ENCODE measurements at places on chromosomes 16 and 17.

GRCh38 chr17:76642994-76643393, 563 bp downstream of the ST6GALNAC1 start:
- no peak for DNase-seq

GRCh38 chr17:29210879-29211278, 30.7 kb upstream of the MYO18A start:
- DNase-seq = no peak

DNA sequence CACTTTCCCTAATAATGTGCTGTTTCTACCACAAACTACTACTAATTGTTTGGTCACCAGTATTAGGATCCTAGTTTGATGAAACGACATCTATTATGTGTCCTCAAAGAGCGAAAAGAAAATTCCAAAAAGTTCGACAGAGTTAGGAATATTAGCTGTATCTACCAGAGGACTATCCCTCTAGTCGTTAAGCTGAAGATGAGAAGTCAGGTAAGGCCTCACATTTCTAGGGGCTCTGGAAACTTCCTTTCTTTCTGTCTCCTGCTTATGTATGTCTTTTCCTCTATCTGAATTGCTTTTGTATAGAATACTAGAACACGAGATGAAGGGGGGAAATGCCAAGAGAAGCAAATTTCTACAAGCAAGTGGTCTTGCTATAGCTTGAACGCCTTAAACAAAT, 1.6 kb downstream of the GLG1 start:
- no peak for DNase-seq

- DNase-seq = no peak
Measured at GRCh38 chr16:64736857-64737256, 385.0 kb downstream of the CDH11 start.

DNA sequence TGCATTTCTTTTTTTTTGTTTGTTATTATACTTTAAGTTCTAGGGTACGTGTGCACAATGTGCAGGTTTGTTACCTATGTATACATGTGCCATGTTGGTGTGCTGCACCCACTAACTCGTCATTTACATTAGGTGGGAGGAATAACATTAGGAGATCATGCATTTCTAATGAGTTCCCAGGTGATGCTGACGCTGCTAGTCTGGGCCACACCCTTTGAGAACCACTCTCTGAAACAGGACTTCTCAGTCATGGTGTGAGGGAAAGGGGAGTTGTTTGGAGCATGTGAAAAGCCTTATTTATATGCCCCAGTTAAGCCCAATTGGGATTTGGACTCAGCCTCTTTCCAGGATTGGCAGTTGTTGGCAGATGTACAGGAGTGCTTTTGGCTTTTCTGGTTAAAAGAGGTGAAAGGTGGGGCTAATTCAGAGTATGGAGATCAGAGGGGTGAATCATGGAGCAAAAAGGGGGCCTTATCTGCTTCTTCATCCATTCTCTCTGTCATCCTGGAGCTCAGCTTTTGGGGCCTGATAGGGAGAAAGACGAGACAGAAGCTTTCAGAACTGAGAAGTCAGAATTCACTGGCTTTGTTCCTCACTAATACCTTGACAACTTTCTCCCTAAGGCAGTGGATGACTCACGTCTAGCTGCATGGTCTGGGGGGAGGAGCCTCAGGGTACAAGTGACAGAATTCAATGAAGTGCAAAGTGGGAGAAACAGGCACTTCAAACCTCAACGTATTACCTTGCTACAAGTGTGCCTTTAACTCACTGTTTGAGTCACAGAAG, 180.0 kb upstream of the CACNG3 start:
- no peak for DNase-seq

Data from NCI-H187 (cell line).